Activated T-helper 1 cell treated with anti-CD3 and anti-CD28 coated beads, Interleukin-12 subunit alpha, Interleukin-12 subunit beta, Interleukin-2, Interleukin-4 antibody, amounts not matched to agents 30 ng/mL and 10 ng/mL and 1 ng/mL, durations not matched to agents 14 hours and 24 hours and 36 hours (primary cell): ENCODE measurements at places on chromosomes 7 and 10.

- peak; percentile 22 for DNase-seq
Measured at GRCh38 chr7:3897430-3898372, 596.6 kb downstream of the SDK1 start.

- DNase-seq, result no peak
Measured at GRCh38 chr7:7848892-7849291, 119.7 kb upstream of the GLCCI1 start.

GRCh38 chr10:133415752-133416151, 8.7 kb downstream of the SPRN start:
- no peak for DNase-seq

DNA sequence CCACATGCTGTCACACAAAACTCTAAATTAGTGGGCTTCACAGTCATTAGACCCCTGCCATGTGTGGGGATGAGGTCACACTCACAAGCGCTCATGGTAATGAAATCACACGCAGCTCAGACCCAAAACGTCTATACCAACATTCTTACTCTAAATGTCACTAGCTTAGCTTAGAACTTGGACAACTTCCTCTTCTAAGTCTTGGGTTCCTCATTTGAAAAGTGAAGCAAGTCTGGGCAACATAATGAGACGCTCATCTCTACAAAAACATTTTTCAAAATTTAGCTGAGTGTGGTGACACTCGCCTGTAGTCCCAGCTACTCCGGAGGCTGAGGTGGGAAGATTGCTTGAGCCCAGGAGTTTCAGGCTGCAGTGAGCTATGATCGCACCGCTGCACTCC, 92.7 kb upstream of the MACROH2A2 start:
- DNase-seq, result no peak

DNA sequence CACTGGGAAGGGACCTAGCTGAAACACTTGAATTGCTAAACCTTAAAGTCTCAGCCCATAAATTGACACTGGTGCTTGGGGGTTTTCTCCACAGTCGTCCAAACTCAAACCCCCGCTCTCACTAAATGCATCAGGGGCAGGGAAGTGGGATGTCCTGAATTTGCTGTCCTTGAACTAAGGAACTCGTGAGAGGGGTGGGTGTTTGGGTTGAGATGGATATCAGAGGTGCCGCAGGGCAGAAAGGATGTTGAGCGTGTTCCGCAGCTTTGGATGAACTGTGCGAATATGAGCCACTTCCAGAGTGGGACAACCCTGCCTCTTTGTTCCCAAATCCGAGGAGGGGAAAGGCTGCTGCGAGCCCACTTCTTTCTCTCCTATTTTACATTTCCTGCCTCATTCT, 90.3 kb upstream of the LYZL2 start:
- no peak for DNase-seq

- DNase-seq, result no peak
Measured at GRCh38 chr7:17103984-17104383, 194.5 kb upstream of the AHR start.

- no peak for DNase-seq
Measured at GRCh38 chr10:123995461-123996131, 97.8 kb downstream of the CHST15 start.

DNA sequence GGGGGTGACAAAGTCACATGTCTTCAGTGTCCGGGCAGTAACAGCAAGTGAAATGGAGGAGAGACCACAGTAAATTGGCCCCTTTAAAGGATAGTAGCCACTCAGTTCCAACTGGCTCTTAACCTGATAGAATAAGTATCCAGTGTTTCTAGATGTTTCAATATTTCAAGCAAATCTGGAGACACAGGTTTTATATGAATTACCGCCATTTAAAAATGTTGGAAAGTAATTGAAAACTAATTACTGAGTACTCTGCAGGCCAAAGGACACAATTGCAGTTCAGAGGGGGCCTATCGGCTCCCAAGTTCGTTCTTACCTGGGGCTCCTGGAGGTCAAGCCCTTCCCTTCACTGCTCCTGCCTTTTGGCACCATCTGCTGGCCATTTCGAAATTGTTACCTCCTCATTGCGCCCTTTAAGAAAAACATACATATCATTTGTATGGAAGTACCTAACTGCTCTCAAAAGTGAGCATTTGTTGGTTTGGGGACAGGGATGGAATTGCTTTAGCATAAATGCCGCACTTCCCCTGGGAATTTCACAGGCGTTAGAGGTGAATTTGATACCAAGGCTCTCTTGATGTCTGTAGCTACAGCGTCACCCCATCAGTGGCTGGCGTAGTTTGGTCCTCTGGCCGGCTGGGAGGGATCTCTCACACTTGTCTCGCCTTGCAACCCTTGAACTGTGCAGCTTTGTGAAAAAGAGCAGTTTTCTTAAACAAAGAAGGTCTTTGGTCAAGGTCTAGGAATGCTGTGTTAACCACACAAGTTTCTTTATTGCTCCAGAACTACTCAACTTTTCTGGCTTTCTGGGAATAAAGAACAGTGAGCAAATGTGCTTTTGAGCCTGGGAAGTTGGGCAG, 220.0 kb downstream of the ARHGAP21 start:
- no peak for DNase-seq

DNA sequence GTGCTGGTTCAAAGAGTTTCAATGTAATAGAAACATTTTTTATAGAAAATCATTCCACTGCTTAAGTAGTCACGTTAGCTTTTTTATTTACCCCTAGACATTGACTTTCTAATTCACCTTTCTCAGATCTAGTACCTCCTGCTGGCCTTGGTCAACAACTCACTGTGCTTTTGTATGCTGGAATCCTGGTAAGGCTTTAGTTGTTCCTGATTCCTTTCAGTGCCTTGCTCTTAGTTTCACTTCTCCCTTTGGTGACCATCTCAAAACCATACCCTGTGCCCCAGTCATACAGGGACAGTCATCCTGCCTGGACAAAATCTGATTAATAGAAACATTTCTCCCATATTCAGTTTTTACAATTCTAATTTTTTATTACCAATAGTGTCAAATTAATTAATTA, 130.2 kb downstream of the GPR37 start:
- DNase-seq, result no peak

DNA sequence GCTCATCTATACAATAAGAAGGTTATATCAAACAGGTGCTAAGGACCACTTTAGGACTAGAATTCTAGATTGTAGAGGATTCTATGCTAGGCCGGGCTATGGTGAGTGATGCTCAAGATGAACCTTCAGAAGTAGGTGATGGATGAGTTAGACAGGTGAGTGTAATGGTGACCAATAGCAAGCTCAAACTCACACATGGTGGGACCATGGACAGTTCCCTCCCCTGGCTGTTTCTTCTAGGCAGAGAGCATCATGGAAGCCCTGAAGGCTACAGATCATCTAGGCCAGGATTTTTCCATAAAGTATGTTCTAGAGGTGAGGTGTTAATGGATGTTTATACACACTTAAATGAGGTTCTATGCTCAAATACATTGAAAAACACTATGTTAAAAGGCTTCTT, 162.2 kb upstream of the WDR11 start:
- DNase-seq, result no peak

- no peak for DNase-seq
Measured at GRCh38 chr7:37784015-37784414, 64.4 kb upstream of the NME8 start.

DNA sequence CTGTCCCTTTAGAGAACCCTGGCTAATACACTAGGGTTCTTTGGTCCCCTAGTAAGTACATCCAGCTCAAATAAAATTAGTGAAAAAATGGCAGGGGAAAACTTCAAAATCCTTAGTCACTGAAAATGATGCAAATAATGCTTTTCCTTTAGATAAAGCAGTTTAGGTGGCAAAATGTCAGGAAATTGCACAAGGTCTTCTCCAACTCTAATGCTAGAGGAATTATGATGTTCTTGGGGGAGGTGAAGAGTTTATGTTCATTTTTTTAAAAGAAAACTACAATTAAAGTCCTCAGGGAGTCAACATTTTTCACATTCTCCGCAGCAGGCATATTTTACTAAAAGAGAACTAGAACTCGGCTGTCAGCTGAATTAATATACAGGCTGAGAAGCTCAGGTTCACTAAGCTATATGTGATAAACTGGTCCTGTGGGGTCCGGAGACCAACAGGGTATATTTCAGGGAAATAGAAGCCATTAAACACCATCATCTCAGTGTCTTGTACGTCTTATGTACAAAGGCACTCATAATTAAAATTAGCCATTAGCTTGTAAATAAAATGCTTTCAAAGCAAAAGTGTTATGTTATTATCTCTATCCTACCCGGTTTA, 1164.7 kb upstream of the AUTS2 start:
- DNase-seq, result no peak

DNA sequence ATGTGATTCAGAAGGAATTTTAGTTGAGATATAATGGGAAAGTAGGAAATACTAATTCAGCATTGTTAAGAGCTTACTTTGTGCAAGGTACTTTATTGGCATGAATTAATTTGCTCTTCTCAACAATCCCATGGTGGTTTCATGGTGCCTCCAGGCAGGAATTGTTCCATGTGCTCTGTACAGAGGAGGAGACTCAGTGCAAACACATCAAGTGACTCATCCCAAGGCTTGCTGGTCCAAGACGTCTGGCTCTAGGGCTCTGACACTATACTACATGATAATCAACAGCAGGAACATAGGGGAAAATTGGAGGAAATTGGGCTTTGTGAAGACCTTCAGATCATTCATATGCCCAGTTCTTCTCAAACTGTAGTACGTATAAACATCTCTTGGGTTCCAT, 66.5 kb upstream of the PRKG1 start:
- DNase-seq, result no peak

DNA sequence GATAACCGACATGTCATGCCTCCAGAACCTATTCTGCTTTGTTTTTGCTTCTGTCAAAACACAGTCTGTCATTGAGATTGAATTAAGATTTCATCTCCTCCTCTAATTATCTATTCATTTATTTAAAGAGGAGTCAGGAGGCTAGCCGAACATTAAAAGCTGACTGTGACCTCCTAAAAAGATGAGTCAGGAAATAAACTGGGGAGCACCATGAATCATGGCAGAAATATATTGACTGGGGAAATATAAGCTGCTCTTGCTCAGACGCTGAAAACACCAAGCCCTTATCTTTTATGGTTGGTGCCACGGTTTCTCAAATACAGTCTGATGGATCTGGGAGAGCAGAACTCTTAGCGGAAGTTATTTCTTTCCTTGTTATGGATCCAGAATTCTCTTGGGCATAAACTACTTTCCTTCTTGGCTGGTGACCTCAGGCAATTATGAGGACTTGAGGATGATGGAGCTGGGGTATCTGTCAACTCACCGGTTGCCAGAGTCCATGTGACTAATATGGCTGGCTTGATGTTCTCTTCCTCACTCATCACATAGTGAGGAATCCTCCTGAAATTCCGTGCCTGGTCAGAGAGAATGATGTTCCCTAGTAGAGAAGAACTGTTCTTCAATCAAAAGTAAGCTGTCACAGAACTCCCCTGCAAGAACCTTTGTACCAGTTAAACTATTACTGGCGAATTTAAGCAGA, 307.6 kb upstream of the PHYHIPL start:
- no peak for DNase-seq

DNA sequence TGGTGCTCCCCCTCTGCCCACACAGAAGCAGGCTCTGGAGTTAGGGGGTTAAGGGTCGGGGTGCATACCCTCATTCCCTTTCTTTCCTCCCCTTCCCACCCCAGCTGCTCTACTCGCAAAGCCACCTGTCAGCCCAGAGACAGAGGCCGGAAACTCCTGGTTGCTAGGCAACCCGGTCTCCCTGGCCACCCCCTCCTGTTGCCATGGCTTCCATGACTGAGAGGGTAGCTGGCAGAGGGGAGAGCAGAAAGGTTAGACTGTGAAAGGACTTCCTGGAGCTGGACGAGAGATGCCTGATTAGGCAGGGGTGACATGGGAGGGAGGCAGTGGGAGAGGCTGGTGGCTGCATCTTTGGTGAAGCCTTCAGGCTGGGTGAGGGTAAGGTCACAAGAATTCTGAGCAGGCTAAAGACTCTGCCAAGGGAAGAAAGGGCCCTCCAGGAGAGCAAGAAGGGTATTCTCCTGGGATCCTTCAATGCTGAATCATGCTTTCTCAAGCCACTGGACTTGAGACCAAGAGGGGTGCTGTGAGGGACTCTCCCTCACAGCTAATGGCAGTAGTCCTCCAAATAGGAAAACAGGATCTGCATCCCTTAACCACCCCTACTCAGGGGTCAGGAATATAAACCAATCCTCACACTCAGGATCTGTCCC, 5.4 kb downstream of the PSD start:
- DNase-seq, result peak; percentile 55

DNA sequence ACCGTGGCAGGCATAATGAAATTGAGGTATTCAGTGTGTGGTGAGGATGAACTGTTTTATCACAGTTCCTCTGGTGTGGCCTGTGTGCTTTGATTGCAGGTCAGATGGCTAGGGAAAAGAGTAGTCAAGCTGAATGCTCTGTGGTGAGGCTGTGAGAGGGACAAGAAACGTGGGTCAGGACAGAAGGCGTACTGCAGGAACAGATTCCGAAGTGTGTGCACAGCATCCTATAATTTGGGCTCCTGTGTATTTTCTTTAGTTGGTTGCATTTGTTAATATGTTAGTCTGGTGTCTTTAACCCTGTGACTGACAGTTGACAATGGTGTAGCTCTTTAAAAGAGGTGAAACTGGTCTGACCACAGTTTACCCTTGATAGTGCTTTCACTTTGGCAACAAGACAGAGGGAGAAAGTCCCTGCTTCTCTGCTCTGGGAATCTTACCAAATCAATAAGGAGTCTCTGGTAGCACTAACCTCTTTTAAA, 76.5 kb downstream of the AUTS2 start:
- no peak for DNase-seq

DNA sequence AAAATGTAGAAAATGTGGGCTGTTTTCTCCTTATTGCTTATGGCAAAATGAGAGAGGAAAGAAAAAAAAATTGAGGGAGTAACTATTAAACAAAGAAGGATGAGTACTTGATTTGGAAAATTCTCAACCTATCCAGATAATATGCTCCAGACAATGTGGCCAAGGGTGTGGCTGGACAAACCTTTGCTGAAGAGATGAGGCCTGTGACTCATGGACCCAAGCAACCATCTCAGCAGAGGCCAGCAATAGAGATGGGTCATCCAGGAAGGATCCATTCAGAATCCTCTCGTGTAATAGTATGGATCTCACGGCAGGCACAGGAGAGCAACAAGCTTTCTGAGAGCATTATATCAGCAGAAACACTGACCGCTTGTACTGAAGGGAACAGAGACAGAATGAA, 120.3 kb upstream of the CELF2 start:
- DNase-seq, result no peak

DNA sequence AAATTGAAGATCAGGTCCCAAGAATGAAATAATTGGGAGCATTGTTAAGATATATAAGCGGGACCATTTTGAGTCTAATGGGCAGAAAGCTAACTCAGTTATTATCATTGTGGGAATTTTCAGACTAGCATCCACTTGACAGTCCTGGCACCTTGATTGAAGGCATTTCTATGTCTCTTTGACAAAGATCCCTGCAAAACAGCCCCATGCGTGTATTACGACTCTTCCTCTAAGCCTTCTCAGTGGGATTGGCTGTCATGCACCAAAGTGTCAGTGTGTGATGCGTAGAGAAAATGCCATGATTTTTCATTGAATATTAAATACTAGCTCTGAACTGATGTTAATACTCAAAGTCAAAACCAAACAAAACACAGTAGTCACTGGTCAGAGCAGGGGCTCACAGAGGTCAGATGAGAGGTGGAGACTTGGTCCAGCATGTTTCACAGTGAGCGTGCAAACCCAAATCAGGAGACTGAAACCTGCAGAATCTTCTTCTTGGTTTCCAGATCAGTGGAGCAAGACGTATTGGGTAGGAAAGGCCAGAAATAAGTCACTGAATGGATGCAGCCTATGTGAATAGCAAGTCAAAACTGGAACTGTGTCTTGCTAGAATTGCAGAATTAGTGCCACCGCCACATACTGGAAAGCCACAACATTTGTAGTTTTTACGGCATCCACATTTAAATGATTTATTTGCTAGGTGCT, 303.6 kb upstream of the AKR1E2 start:
- DNase-seq, result no peak
